ENCODE measurements at places on chromosomes 2 and 18. TPM values are rescaled to one million over a fixed set of nuclear protein-coding genes. Genes with fewer than 3 reads are reported as not detected.

DNA sequence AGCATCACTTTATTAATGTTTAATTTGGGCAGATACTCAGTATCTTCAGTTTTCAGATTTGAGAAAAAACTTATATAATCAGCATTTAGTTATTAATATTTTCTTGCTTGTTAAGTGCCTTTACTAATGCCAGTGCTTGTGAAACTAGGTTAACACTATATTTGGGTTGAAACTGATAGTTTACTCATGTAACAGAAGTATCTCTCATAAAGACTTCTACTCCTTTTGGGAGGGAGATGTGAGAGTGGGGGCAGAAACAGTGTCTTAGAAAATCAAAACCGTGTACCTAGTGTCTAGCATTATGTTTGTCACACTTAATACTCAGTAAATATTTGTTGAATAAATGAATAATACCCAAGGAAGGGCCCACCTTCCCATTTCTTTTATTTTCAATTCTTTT is 129.5 kb downstream of the MSTN start:
- DNase-seq: no peak

GRCh38 chr2:63743982-63744966 is 97.4 kb upstream of the UGP2 start:
- DNase-seq: no peak

SNX17 gene
- 47.2 TPM for total RNA-seq

DNA sequence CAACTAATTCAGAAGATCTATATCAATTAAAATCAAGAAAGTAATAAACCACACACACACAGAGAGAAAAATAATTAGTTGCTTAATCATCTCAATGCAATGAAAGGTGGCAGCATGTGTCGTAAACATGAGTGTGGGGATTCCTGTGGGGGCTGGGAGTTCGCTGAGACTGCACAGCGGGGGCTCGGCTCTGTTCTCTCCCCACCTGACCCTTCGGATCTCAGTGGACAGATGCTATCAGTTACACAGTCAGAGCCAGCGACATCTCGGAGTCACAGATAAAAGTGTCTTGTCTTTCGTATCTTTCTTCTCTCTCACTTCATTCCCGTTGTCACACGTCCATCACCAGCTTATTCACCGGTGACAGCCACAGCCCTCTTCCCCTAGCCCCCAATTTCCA is 37.1 kb downstream of the COLEC12 start:
- DNase-seq: no peak

- DNase-seq: no peak
Observed at GRCh38 chr2:106956879-106957278, 70.9 kb upstream of the ST6GAL2 start.

DNA sequence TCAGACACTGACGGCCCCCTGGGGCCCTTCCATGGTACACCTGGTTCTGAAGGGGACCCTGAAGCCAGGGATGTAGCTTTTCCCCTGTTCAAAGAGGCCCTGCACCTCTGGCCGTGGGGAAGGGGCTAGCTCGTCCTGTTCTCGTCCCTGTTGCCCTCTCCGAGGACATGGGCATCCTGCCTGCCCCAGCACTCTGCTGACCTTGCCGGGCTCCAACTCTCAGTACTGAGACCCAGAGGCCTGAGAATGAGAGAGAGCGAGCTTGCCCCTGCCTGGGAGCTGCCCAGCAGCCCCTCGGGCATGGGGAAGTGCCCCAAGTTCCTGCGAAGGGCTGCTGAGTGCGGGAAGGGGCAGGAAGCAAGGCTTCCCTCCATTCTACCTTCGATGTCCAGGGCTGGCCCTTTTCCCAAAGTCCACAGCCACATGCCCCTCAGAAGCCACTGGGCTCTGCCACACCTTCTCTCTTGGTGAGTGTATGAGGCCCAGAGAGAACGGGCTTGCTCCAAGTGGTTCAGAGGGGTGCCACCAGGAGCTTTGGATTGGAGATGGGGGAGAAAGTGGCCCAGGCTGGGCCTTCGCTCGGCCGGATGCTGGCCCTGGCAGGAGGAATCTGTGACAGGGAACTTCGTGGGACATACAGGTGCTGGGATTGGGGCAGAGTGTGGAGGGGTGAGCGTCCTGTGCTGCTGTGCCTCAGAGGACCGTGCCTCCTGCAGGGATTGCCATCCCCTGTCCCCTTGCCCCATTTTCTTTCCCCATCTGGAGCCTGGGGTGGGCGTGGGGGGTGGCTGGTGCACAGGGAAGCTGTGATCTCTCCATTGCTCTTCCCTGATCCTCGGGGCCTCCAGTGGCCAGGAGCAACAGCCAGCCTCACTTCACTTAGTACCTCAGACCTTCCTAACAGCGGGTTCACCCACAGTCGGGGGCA is 50.8 kb downstream of the KCNIP3 start:
- DNase-seq: no peak

- no peak for DNase-seq
Observed at GRCh38 chr2:151716721-151717120, 17.6 kb downstream of the NEB start.

C1QL2 gene
- total RNA-seq: not detected

DNAJC5G gene
- not detected for total RNA-seq

CD302 gene
- total RNA-seq: 8.3 TPM

TLX2 gene
- total RNA-seq: not detected

- no peak for DNase-seq
Observed at GRCh38 chr2:74554820-74555531, 456 bp downstream of the DOK1 start.

DNA sequence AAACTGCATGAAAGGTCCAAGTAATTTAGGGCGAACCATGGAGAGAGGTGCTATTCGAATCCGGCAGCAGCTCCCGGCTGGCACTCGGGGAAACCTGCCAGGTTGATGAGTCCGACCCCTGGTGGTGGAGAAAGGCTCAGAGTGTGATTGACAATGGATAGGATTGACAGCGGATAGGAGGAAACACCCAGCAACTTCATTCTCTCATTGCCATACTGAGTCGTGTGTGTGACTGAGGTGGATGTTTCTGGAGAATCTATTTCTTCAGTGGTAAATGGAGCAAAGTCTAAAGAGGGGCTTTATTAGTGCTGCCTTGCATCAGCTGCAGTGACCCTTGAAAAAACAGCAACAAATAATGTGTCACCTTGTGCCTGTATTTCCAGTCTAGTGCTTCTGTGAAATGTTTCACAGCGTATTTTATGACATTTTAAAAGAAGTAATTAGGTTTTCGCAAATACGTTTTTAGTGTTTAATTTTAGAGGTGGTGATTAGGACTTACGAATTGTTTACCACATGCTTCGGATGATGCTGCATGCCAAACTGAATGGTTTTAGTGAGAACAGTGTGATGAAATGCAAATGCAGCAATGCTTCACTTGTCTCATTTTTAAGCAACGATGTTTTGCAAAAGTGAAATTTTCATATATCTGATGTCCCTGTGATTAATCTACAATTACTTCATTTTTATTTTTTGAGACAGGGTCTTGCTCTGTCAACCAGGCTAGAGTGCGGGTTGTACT is 102.0 kb downstream of the DCDC2C start:
- no peak for DNase-seq

- no peak for DNase-seq
Observed at GRCh38 chr2:10209406-10209935, 86.9 kb downstream of the RRM2 start.

- DNase-seq: no peak
Observed at GRCh38 chr2:230975927-230976326, 20.0 kb upstream of the SPATA3 start.

IMPA2 gene
- total RNA-seq: 286 TPM

SGO2 gene
- 0.72 TPM for total RNA-seq

DNA sequence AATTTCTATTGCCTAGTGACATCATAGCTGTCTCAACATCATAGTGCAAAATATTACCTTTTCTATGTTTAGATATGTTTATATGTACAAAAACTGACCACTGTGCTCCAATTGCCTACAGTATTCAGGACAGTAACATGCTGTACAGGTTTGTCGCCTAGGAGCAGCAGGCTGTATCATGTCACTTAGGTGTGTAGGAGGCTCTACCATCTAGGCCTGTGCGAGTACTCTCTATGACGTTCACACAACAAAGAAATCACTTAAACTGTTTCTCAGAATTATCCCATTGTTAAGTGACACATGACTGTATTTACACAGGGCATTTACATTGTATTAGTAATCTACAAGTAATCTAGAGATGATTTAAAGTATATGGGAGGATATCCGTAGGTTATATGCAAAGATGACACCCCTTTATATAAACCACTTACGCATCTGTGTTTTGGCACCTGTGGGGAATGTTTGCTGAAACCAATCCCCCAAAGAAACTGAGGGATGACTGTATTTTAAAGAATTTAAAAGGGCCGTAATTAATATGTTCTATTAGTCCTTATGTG is 24.7 kb downstream of the IL1R2 start:
- no peak for DNase-seq

BMP10 gene
- not detected for total RNA-seq

SAG gene
- not detected for total RNA-seq

DNA sequence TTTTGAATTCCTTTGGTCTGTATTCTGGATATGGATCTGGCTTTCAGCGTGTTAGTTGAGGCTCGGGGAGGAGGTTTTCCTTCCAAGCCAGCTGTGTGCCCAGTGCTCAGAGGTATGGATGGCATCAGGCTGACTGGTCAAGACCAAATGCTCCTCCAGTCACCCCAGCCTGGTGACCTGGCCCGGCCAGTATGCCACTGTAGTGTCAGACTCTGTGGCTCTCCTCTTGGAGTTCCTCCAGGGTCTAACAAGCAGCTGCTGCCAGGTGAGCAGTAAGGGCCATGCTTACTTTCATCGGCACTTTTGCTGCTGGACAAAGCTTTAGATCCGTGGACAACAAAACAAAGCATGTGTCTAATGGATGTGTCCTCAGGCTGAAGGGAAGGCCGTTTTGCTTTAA is 44.1 kb downstream of the CABLES1 start:
- DNase-seq: no peak

- no peak for DNase-seq
Observed at GRCh38 chr18:11747731-11748130, 58.7 kb downstream of the GNAL start.

DNA sequence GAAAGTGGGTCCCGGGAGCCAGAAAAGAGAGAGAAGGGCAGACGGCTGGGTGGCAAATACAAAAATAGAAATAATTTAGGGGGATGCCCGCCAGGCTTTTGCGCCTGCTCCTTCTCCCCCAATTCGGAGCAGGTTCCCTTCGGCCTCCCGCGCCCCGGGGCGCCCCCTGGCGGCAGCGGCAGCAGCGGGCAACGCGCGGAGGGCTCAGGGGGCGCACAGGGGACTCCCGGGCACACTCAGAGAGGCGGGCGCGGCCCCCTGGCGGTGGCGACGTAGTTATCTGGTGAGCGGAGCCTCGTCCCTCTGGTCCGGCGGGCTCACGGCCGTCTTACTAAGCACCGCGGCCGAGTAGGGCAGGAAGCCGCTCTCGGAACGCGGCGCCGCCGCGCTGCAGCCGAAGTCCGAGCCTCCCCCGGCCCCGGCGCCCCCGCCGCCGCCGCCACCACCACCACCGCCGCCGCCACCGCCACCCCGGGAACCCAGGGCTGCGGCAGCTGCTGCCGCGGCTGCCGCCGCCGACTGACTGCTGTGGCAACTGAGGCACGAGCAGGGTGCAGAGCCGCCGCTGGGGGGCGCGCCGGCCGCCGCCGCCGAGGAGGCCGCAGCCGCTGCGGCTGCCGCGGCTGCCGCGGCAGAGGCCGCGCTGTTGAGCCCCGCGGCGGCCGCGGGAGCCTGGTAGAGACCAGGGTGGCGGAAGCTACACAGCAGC is 3.8 kb downstream of the EVX2 start:
- no peak for DNase-seq

DNA sequence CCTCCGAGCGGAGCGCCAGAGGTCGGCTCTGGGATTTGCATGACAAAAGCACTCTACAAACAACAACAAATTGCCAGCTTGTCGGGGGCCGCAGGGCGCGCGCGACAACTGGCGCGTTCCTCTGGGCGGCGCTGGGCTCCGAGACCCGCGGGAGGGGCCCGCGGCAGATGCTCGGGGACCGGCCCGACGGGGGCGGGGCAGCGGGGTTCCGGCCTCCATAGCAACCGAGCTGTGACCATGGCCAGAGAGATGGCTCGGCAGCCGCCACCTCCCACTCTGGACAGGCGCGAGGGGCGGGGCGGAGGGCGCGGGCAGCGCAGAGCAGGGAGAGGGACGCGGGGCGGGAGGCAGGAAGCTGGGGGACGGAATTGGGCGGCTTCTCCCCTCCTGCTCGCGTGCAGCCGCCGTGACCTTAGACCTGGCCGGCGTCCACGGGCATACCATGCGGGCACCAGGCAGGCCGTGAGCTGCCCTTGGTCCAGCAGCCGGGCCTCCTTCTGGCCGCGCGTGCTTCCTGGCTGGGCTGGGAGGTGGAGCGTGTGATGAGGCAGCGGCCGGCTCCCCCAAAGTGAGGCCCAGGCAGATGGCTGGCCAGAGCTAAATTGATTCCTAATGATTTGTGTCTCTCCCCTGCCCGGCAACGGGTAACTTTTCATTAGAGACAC is 171.5 kb downstream of the CELF4 start:
- peak; percentile 18 for DNase-seq

DNA sequence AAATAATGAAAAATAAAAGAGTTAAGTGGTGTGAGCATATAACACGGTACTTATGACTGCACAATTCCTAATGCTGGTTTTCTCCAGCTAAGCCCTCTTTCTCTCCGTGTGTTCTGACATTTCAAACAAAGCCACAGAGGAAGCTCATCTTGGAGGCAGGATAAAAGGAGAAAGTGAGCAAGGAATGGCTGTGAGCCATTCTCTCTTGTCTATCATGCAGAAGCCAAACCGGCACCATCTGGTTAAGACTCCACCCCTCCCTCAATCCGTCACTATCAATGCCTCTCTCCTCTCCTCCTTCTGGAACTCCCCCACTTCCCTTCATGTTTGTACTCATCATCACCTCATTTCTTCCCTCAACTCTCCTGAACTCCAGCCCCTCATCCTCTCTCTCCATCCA is 210.4 kb downstream of the TMEM163 start:
- DNase-seq: no peak

- no peak for DNase-seq
Observed at GRCh38 chr18:5891854-5892215, 3.5 kb downstream of the TMEM200C start.

- no peak for DNase-seq
Observed at GRCh38 chr2:215755641-215756345, 257.6 kb downstream of the MREG start.

GRCh38 chr2:167575276-167575675 is 672.1 kb downstream of the STK39 start:
- DNase-seq: no peak

DNA sequence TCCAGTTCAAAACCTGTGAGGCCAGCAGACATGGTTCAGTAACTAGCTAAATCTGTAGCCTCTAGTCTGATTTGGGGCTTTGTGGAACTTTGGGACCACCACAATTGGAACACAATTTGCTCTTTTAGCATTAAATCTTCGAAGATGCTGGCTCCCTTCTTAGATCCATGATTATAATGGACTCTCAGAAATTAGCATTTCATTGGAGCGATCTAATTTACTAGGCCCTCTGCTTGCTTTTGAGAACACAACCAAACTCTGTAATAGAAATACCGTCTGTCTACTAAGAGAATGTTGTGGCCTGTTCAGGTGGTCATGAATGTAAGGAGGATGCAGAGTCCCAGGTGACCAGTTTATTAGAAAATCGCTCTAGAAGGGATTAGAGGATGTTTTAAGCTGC is 70.2 kb upstream of the LYPD6B start:
- no peak for DNase-seq

- no peak for DNase-seq
Observed at GRCh38 chr2:27076323-27076722, 2.1 kb upstream of the EMILIN1 start.
